HL-60 (cell line): ENCODE measurements at places on chromosomes 4 and X.

DNA sequence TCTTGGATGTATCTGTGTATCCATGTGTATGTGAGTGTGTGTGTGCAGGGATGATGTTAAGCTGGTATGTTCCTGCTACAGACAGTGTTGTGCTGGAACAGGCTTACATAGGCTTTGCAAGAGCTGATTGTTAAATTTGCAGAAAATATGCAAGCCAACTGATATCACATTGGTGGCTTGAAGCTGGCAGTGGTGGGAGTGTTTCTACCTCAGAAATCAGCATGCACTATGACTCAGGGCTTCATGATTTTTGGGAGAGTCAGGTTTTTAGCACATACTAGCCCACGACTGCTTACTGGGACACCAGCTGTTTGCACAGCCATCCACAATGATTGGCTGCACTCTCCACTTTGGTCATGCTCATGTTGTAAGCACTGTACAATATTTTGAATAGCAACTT, 261.8 kb downstream of the DHX15 start:
- DNase-seq: no peak

GRCh38 chr4:173014836-173015235, 153.8 kb upstream of the GALNT7 start:
- DNase-seq: no peak

DNA sequence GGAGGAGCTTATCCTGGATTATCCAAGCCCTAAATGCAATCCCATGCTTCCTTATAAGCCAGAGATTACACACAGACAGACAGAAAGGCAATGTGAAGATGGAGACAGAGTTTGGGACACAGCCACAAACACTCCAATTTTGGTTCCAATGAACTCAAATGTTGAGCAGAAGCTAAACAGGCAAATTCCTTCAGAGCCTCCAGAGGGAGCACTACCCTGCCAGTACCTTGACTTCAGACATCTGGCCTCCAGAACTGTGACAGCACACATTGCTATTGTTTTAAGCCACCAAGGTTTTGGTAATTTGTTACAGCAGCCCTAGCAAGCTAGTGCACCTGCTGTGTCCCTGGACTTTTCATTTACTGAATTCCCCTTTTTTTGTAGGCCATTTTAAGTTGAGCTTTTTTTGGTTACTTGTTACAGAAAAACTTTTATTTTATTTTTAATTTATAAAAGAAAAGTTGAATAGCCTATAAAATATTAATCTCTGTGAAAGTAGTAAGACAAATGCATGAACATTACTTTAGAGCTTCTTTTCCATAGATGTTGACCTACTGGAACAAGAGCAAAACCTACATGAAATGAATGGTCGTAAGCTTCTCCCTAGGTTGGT, 33.4 kb upstream of the SRD5A3 start:
- DNase-seq: peak; percentile 40

DNA sequence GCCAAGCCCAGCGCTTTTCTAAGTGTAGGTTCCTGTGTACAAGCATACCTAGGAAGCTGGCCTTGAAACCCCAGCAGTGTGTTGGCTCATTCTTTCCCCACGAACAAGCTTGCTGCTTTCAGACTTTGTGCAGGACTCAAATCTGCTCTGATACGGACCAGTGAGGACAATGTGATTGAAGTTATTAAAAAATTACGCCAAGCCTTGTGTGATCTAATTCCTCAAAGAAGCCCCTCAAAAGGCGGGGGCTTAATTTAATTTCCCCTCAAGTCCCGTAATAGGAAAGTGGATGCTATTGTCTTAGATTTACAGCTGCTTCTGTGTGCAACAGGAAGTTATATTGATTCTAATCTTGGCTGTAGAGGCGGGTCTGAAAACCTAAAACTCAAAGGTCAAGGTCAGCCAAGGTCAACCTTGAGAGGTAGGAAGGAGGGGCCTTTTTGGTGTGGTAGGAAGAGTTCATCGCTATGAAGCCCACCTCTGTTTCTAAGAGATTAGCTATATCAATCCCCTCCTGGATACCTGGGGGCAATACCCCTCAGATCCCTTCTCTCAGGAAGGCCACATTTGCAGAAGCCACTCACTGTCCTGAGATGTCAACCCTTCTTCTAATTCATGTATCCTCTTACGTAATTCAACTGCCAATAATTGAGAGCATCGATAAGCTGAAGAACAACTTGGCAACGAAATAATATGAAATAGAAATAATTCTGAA, 45.1 kb downstream of the TBC1D9 start:
- DNase-seq: no peak

DNA sequence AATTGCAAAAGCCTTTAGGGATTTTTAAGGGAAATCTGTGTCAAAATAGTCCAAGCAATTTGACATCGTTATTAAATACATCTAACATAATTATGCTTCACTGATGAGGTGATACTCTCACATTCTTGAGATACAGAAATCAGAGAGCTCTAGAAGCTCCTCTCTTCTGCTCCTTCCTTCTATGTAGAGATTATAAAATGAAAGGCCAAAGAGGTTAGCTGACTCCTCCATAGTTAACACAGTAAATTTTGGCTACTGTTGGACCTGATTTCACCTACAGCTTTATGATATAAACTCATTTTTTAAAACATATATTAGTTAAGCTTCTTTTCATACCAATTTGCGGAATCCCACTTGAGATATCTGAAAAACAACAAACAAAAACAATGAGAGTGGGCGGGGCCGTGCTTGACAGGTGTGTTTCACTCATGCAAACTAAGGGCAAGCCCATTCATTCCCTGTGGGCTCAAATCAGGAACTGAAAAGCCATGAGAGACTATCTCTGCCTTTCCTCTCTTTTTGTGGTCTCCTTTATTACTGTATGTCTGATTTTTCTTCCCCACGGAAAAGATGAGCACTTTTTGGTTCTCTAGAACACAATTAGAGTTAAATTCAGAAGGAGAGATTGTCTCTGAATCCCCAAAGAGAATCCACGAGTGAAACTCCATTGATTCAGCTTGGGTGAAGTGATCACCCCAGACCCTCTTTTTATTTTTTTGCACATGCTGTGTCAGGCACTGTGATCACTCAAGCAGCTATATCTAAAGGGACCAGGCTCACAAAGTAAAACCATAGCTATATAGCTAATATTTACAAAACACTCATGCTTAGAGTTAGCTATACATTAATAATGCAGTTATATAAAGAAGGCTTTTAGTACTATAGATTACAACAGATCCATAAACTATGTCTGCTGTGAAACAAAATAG, 566.3 kb downstream of the IL15 start:
- DNase-seq: no peak

DNA sequence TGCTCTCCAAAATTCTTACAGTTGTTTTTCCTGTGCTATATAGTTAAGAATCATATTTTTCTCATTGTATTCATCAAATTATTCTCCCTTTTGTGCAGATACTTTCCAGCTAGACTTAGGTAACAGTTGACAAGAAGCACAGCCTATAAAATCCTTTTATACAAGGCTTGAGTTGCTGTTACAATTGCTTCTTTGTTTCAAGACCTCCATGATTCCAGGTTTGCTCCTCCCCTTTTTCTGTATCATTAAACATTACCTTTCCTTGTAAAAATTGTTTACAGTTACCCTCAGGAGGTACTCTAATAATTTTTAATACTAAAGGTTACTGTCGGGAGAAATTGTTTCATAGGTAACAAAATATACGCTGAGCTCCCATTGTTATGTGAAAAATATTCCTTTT, 192.3 kb upstream of the GRID2 start:
- DNase-seq: no peak

- DNase-seq: no peak
These were observed 67.0 kb downstream of the TMEM156 start for GRCh38 chr4:38964942-38965775.

- DNase-seq: no peak
These were observed 14.2 kb downstream of the DHX15 start for GRCh38 chr4:24570172-24570571.
